ENCODE measurements at places on chromosomes 7 and 10.

DNA sequence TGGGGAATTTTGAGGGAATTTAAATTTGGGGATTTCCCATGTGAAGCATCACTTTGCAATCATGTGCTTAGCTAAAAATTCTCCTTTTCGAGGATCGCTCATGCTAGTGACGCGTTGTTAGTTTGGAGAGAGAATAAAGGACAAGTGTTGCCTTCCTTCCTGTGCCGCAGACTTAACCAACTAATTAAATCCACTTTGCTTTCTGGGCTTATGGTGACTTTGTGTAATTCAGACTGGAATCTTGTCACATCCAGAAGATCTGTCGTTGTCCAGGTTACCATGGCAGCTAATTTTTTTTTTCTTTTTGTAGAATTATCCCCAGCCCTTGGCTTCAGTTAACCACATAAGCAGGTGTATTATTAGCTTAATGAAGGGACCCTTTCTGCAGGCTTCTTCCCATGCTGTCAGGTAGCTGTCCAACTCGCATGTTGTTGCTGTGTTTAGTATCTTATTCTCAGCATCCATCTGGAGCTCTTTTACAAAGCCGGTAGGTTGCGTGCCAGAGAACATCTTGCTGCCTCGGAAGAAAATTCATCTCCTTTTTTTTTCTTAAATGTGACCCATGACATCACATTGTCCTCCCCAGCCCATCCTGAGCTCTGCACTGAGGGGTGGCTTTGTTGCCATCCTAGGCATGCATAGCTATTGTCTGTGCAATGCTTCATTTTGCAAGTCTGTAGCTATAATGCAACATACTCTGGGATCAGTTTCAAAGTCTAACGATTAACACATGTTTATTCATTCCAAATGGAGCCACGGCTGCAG lies 47.2 kb upstream of the NRP1 start:
- DNase-seq = peak; percentile 92

DNA sequence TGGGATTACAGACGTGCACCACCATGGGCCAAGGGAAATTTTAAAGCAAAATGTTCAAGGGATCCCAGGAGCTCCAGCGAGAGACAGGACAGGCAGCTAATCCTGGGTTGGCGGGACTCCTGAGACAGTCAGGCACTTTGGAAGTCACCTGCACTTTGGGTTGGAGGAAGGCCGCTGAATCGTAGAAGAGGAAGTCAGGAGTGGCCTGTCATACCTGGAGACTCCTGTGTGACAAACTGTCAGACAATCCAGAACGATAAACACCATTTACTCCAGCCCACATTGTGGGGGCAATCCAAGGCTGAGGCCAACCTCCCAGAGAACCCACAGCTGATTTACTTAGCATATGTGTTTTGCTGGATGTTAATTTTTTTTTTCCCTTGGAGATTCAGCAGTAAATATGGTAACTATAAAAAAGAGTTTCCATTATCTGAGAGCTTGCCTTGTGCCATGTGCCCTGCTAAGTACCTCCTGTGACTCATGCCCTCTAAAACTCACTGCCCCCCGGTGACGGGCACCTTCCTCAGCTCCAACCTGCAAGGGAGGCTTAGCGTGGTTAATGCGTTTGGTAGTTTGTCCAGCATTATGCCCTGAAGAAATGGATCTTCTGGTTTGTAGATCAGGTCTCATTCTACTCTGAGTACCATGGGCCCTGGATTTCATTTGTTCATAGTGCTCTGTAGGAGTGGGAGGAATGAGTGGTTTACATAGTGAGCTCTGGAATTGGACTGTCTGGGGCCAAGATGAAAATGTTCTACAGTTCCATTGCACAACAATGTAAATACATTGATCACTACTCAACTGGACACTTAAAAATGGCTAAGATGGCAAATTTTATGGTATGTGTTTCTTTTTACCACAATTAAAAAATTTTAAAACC lies 50.9 kb downstream of the ICA1 start:
- no peak for DNase-seq

GRCh38 chr10:92789067-92789466 lies 59.3 kb upstream of the EXOC6 start:
- no peak for DNase-seq

- no peak for DNase-seq
These were observed 2.0 kb upstream of the KIF11 start for GRCh38 chr10:92590623-92591549.

GRCh38 chr10:73867126-73867807 lies 7.1 kb downstream of the CAMK2G start:
- DNase-seq = no peak

DNA sequence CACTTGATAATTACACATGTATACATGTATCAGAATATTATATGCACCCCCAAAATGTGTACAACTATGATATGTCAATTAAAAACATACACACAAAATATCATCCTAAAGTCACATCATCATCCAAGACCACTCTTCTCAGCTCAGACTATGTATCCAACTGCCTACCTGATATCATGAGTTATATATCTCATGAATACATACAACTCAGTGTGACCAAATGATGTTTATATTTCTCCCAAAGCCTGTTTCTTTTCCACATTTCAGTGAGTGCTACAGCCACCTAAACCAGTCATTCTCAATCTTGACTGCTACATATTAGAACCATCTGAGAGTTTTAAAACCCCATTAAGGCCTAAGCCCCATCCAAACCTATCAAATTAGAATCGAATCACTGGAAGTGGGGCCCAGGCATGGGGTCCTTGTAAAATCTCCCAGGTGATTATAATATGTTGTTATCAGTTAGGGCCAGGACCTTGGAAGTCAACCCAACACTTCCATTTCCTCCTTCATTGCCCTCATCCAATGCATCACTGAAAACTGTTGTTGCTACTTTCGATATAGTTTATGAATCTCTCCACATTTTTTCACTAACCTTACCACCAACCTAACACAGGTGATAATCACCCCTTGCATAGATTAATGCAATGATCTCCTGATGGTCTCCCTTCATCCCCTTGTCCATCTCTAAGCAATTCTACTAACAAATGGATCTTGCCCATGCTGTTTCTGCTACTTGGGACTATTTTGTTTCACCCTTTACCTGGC lies 53.8 kb upstream of the ITGB8 start:
- DNase-seq = no peak

All from HFF-Myc (cell line).